Activated naive CD4-positive, alpha-beta T cell treated with Interleukin-2 at 50 U/mL for 16 hours (primary cell): ENCODE measurements at places on chromosomes 12 and 14.
A peak's percentile ranks its signal among the peaks of the same experiment; 100 is the strongest.

DNA sequence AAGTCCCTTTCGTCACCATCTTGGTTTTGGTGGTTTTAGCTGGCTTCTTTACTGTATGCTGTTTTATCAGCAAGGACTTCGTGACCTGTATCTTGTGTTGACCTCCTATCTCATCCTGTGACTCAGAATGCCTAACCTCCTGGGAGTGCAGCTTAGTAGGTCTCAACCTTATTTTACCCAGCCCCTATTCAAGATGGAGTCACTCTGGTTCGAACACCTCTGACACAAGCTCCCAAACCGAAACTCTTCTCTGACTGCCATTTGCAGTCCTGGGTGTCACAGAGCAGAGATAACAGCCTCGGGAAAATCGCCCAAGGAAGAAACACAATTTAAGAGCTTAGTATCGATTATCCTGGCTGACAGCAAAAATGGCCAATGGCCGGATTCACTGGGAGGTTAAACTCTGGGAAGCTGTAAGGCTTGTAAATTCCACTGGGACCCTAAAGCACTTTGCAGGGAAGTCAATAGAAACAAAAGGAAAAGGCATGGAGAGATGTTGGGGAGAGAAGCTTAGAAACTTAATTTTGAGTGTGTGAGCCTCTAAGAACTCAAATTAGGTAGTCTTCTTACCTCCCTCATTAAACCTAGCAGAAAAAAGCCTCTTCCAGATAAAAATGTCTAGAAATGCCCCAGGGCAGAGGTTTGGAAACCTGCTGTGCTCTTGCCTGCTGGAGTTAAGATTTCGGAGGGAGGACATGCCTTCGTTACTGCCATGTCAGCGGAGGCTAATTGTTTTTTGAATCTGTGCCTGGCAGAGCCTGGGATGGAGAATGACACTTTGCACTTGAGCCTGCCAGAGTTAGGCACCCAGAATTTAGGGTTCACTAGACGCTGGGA is 56.5 kb upstream of the RPH3A start:
- DNase-seq, result no peak

DNA sequence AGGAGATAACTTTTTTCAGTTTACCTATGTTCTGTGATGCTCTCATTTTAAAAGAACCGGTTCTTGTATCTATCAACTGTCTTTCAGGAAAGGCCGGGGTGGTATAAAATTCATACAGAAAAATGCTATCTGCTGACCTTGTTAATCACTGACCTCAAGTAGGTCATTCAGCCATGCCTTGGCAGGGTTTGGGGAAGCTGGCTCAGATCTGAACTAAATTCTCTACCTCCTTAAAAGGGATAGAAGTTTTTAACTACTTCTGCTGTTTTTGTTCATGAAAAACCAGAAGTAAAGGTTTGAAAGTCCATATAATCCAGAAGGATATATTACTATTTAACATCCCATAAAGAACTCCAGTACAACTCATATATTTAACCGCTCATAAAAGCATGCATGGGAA is 10.1 kb downstream of the MYRFL start:
- DNase-seq, result no peak

GRCh38 chr12:116636608-116637519 is 77.7 kb downstream of the MAP1LC3B2 start:
- DNase-seq, result no peak

DNA sequence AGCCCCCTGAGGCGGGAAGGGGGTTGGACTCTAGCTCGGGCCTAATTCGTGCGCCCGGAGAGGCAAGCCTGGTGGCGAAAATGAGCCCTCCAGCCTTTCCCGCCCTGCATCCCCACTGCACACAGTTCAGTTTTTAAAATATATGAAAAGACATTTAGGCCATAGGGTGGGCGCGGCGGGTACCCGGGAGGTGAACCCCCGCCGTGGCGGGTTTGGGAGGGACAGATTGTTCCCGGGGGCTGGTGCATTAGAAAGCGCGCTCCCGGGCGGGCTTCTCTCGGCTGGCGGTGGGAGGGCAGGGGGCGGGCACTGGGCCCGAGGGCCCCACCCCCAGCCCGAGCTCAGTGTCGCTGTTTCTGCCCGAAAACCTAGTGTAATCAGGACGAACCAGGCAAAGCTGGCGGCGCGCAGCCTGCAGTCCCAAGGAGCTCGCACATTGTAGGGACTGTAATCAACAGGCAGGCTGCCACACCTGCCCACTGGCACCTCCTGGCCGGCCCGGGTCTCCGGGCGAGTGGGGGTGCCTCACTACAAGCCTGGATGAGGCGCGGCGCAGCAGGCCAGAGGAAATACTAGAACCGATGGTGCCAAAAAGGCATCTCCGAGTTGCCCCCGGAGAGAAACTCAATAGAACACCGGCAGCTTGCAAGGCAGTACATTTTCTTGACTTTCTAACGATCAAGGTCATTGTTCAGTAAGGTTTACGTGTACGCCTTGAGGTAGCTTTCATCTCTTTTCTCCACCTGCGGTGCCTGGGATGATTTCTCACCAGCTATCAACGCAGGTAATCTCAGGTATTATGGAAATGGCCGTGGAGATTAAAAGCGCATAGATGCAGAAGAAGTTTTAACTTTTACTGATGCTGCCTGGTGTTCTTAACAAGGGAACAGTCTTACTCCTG is 764 bp upstream of the SPTB start:
- peak; percentile 71 for DNase-seq

- no peak for DNase-seq
These were observed 3.5 kb upstream of the CLEC1A start for GRCh38 chr12:10102322-10102721.
